ENCODE measurements at places on chromosomes 3 and 15. TPM values are rescaled to one million over a fixed set of nuclear protein-coding genes. Genes with fewer than 3 reads are reported as not detected.
A peak's percentile ranks its signal among the peaks of the same experiment; 100 is the strongest.

- H3K27ac ChIP-seq = no peak within 1 kb of the TSS
- no peaks in the 10 kb centered on the region for H3K36me3 ChIP-seq
- H3K4me1 ChIP-seq = no peaks in the 10 kb centered on the region
- peak; percentile 32 for DNase-seq
Observed at GRCh38 chr15:78811124-78811824, at the start of gene ADAMTS7. Gene ADAMTS7 (minus strand): TSS chr15:78811464. CDS start chr15:78811220, 244 bp downstream.

- H3K36me3 ChIP-seq = no peaks in the 10 kb centered on the region
- no peak overlapping the region for H3K27ac ChIP-seq
- peaks cover 20% of the 10 kb centered on the region for H3K27me3 ChIP-seq
- no peak overlapping the region for H3K4me3 ChIP-seq
Observed at GRCh38 chr3:38990621-38991020, 61.1 kb downstream of the SCN11A start.

ITGB5 gene
- 1.4 TPM for total RNA-seq

POTEB gene
- total RNA-seq = not detected

FOXL2NB gene
- not detected for total RNA-seq

RETNLB gene
- not detected for total RNA-seq

Measured in T-cell (primary cell).